ENCODE measurements at places on chromosomes 12 and 14.

DNA sequence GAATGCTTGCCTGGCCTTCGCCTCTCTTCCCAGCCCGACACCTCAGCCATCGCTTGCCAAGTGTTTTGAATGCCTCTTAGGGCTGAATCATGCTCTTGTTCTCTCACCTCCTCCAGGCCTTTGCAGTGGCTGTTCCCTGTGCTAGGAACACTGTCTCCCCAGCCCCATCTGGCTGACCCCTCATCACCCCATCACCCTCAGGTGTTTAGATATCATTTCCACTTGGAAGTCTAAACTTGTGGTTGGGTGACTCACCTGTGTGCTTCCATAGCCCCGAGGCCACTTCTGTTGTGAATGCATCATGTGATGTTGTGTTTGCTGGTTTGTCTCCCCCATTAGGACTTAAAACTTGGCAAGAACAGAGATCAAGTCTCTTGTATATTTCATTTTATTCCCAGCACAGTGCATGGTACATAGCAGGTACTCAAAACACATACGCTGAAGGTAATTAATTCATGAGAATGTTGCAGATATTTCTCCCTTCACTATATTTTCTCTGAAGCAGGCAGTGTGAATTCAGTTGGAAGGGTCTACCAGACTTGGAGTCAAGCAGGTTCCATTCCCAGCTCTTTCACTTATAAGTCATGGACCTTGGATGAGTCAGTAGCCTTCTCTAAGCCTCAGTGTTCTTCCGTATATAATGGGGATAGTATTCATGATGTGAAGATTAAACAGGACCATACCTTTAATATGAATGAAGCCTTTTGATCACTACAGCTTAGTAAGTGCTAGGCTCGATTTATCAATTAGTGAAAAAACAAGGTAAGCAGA, 67.8 kb downstream of the HRK start:
- no peaks in the 10 kb centered on the region for H3K27me3 ChIP-seq
- H3K36me3 ChIP-seq: no peaks in the 10 kb centered on the region
- no peak overlapping the region for H3K27ac ChIP-seq
- H3K4me1 ChIP-seq: peaks cover 10% of the 10 kb centered on the region
- H3K4me3 ChIP-seq: no peak overlapping the region
- no peak for DNase-seq

- H3K36me3 ChIP-seq: peaks cover 8% of the 10 kb centered on the region
- H3K27ac ChIP-seq: peak overlapping the region; percentile 100
- peak overlapping the region; percentile 99 for H3K4me3 ChIP-seq
- H3K27me3 ChIP-seq: no peaks in the 10 kb centered on the region
- peaks cover 54% of the 10 kb centered on the region for H3K4me1 ChIP-seq
- DNase-seq: no peak
Measured at GRCh38 chr12:56631790-56632700, 1.9 kb upstream of the BAZ2A start.

DNA sequence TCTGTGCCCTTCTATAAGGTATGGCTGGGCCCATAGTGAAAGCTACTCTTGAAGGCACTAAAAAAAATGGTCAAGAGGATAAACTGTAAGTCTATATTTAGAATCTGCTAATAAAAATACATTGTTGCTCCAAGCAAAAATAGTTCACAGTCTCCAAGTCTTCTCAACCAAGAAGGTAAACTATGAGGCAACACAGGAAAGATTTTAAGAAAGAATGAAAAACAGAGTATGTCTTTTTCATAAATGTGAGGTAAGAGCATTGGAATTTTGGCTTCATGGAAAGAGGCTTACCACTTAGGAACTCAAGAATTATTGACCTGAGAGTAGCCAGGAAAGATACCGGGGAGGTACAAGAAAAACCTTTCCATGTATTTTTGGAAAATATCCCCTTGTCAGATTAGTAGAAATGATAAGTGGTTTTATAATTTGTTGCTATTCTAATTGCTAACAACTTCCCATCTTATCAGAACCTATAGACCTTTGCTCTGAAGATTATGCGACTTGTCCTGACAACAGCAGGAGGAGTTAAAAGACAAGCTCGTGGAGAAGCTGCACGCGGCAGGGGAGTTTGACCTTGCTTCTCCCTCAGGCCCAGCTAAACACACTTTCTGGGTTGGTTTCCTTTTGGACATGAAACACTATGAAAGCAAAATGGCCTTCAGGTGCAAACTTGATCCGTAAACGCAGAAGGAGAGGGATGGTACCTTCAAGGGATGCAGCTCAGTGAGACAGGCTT, 238.1 kb downstream of the FOXN3 start:
- H3K4me1 ChIP-seq: peaks cover 4% of the 10 kb centered on the region
- no peak overlapping the region for H3K4me3 ChIP-seq
- H3K27me3 ChIP-seq: no peaks in the 10 kb centered on the region
- no peak for DNase-seq

DNA sequence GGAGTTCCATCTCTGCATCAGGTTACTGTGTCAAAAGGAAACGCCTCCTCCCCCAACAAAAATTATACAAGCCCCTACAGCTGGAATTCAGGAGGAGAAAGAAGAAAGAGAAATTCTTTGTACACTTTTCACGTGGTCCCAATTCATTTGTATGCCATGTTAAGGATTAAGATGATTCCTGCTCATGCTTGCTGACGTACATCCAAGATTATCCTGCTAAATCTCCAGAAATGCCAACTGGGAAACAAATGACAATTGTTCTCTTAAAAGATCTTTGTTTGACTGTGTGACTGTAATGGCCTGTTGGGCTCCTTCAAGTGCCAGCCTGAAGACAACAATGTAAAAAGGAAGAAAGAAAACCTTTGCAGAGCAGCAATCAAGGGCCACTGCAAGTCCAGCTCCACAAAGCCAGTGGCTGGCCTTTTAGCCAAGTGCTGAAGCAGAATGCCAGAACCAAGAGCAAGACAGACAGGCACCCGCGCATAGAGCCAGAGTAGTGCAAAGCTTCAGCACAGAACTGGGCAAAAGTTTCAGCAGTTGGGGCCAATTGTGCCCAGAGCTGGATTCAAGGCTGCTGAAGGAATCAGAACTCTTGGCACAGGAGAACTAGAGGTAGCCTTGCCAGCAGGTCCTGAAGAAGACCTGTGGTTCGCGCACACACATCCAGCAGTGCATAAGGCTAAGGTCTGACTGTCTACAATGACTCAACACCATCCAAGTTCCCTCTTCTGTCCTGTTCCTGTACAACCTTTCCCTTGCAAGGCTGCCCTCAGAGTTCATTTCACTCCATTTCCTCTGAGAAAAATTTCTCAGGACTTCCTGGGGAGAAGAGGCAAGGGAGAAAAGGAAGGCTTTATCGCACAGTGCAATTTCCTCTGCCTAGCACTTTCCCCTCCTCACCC, 209.7 kb upstream of the BMP4 start:
- DNase-seq: no peak
- peaks cover 6% of the 10 kb centered on the region for H3K4me1 ChIP-seq
- no peaks in the 10 kb centered on the region for H3K36me3 ChIP-seq
- no peak overlapping the region for H3K27ac ChIP-seq

DNA sequence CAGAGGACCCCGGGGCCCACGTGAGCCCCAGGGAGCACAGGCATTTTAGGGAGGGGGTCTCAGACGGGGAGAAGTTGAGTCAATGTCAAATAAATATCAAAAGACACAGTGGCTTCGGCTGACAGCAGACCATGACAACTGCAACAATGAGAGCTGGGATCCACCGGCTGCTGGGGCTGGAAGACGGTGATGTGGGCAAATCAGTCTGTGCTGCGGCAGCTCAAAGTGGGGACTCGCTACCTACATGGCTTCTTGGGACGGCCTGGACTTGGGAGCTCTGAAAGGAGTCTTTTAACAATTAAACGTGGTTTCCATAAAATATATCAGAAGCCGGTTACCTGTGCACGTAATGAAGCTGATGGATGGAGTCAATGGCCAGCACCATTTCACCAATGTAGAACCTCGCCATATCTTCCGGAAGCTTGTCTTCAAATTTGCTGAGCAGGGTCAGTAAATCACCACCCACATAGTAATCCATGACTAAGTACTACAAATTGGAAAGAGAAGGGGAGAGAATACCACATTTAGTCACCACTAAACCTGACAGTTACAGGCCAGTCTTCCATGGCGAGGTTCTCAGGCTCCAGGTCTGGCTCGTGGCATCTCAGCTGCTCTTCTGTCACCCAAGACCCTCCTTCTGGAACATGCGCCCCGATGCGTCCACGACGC, 58.0 kb downstream of the CDC42BPB start:
- no peak overlapping the region for H3K4me3 ChIP-seq
- H3K27me3 ChIP-seq: no peaks in the 10 kb centered on the region
- peak overlapping the region; percentile 8 for H3K27ac ChIP-seq
- peaks cover 22% of the 10 kb centered on the region for H3K36me3 ChIP-seq

DNA sequence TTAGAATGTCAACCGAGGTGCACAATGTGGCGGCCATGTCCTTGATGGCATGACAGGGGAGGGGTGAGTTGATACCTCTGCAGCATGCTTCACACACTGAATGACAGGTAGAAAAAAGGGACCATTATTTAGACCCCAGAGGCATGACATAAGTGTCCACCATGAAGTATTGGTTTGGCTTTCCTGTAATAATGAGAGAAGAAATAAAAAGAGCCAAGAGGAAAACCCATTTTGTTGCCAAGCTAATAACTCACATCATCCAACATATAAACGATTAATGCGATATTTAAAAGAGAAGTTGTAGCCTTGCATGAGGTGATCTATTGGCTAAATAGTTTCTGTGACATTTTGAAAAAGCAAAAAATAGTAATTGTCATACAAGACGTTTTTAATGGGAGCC, 343.4 kb downstream of the LRIG3 start:
- peak overlapping the region; percentile 79 for H3K27ac ChIP-seq
- no peak overlapping the region for H3K4me3 ChIP-seq
- H3K36me3 ChIP-seq: no peaks in the 10 kb centered on the region
- DNase-seq: no peak

DNA sequence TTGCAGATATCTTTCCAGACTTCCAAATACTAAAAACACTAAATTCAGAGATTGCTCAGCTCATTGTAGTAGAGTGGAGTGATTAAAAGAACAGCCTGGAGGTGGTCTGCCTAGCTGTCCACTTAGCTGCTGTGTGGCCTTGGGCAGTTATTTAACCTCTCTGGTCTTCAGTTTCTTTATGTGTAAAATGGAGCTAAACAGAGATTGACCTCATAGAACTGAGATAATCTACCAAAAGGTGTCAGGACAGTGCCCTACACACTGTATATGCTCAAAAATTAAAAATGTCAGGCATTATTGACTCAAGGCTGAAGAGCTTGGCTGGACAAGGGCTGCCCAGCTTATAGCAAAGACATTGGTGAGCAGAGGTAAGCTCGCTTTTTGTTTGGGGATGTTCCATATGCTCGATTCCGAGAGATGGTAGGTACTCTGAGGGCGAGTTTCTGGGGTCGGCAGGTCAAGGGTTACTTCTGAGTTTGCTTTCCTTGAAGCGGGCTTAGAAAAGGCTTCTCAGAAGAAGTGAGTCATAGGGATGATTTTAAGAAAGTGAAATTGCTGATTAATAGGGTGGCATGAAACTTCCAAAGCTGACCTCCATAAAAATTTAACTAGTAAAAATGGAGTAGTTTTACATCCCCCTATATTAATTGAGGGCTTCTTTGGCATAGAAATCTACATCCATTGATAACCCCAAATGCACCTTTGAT, 107.5 kb downstream of the GPATCH2L start:
- H3K36me3 ChIP-seq: no peaks in the 10 kb centered on the region
- H3K4me3 ChIP-seq: no peak overlapping the region
- no peak for DNase-seq
- peaks cover 7% of the 10 kb centered on the region for H3K27me3 ChIP-seq
- H3K4me1 ChIP-seq: peaks cover 22% of the 10 kb centered on the region

GRCh38 chr12:82415402-82415801, 57.1 kb downstream of the METTL25 start:
- no peak for DNase-seq
- H3K4me1 ChIP-seq: no peaks in the 10 kb centered on the region
- no peak overlapping the region for H3K27ac ChIP-seq
- H3K27me3 ChIP-seq: no peaks in the 10 kb centered on the region

DNA sequence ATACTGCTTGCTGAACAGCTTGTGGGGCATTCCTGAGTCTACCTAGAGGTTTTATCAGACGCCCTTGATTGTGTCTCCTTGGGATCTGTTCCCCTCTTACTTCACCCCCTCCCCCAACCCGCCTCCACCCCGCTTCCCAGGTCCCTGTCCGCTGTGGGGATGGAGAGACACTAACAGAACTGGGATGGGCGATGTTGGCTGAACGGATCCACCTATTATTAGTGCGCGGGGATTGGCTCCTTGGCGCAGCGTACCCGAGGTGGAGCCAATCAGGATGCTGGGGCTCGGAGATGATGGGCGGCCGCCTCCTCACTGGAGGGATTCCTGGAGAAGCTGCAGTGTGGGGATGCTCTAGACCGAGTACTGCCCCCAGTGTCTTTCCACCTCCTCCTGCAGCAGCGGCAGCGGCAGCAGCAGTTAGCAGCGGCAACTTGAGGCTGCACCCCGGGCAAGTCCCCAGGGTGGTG, at the start of gene SYT1:
SYT1 (plus strand) TSS at position 372 of the 467 bp plus-strand sequence.
- H3K36me3 ChIP-seq: no peaks in the 10 kb centered on the region
- peaks cover 4% of the 10 kb centered on the region for H3K4me1 ChIP-seq
- H3K27me3 ChIP-seq: peaks cover 57% of the 10 kb centered on the region
- peak within 1 kb of the TSS; percentile 87 for H3K27ac ChIP-seq

GRCh38 chr14:24804552-24805212, 170.7 kb upstream of the GZMB start:
- no peak for DNase-seq
- H3K27me3 ChIP-seq: no peaks in the 10 kb centered on the region
- H3K4me3 ChIP-seq: no peak overlapping the region
- peaks cover 13% of the 10 kb centered on the region for H3K4me1 ChIP-seq
- peaks cover 4% of the 10 kb centered on the region for H3K36me3 ChIP-seq
- peak overlapping the region; percentile 29 for H3K27ac ChIP-seq

GRCh38 chr12:108380382-108380781, 41.3 kb upstream of the CMKLR1 start:
- no peaks in the 10 kb centered on the region for H3K36me3 ChIP-seq
- no peak overlapping the region for H3K4me3 ChIP-seq
- no peak overlapping the region for H3K27ac ChIP-seq
- H3K4me1 ChIP-seq: peaks cover 3% of the 10 kb centered on the region

GRCh38 chr14:69484444-69485314, at the start of gene PLEKHD1:
PLEKHD1 (plus strand) TSS chr14:69484728; CDS start chr14:69484966, 238 bp downstream.
- peak within 1 kb of the TSS; percentile 85 for H3K4me3 ChIP-seq
- no peaks in the 10 kb centered on the region for H3K36me3 ChIP-seq
- DNase-seq: no peak
